Activated CD8-positive, alpha-beta memory T cell treated with anti-CD3 and anti-CD28 coated beads, Interleukin-2, amount 50 U/mL, for 4 hours (primary cell): ENCODE measurements at places on chromosomes 7 and 10.

- DNase-seq: no peak
These were observed 104.6 kb downstream of the CALN1 start for GRCh38 chr7:72307566-72307965.

DNA sequence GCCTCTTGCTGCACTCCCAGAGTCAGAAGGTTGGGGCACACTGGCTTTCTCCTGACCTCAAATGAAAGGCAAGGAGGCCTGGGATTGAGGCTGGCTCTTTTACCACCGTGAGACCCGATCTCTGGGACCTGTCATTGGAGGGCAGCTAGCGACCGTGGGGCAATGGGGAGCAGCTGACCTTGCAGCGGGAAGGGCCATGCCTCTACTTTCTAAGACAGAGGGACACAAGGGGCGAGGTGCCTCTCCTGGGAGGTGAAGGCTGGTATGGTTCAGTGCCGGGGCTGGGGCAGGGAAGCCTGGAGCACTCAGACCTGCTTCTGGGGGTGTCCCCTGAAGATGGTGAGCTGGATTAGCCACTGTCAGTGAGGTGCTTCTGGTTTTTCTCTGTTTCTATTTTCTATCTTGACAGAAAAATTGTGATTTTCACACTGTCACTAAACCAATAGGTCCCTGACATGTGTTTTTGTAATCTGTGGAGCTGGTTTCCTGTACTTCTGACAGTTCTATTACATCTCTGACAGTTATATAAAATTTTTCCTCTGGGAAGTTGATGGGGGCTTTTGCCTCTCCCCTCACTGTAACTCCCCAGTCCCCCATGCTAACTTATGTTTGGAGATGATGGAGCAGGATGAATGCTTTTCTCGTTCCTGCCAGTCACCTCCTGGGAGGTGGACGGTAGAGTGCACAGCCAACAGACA lies 340.8 kb downstream of the RPS24 start:
- no peak for DNase-seq

DNA sequence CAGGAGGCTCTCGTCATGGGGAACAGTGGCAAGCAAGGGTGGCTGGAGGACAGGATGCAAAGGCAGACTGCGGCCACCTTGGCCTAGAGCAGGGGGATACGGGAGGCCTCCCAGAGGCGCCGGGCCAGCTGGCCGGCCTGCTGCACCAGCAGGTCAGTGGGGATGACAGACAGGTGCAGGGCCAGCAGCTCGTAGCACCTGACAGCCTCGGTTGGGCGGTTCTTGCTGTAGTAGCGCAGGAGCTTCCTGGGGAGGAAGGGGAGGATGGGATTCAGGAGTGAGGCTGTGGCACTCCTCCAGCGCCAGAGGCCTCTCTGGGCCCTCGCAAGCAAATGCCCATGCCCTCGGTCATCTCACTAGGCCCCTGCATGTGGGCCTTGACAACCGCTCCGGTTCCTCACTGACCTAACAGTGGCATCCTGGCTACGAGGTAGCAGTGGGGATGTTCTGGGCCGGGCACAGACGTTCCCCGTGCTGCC lies 2.5 kb upstream of the PYROXD2 start:
- no peak for DNase-seq

DNA sequence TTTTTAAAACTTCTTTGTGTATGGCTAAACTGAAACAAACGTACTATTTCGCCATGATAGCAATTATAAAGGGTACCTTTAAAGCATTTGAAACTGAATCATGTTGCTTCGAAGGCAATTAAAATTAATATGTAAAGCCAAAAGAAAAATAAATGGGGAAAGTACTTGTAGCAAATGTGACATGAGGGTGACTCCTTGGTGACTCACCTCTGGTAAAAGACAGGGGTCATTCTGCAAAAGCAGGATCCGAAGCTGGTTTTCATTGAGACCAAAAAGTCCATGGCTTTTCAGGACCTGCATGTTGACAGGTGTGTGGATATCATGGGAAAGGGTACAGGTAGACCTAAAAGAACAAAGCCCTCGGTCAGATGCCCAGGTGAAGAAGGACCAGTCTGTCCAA lies 1.5 kb downstream of the ZC3HAV1L start:
- DNase-seq: no peak

GRCh38 chr10:9743639-9744038 lies 1274.0 kb upstream of the CELF2 start:
- DNase-seq: no peak

DNA sequence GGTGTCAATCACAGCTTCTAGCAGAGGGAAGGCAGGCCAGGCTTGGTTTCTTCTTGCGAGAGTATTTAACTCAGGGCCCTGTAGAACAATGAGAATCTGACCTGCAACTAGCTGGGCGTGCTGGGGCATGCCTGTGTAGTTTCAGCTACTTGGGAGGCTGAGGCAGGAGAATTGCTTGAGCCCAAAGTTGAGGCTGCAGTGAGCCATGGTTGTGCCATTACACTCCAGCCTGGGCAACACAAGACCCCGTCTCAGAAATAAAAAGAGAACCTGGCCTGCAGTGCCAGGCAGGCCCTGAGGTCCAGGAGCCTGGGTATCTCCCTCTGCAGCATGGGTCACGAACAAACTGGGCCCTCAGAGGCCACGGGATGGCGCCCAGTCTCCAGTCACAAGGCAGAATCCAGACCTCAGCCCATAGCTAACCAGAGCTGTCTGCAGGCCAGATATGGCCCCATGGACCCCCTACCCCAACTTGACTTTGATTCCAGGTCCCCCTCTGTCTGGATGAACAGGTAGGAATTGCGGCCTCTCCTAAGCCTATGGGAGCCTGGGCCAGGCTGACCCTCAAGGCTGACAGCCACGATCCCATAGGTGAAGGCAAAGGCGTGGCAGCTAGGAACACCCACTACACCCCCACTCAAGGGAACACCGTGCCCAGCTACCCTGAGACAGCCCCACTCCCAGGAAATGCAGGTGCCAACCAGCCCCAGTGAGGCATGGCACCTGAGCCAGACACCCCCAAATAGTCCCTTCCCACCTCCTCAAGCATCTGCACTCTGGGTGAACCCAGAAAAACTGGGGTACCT lies 102.7 kb upstream of the TNRC18 start:
- peak; percentile 34 for DNase-seq

- no peak for DNase-seq
These were observed 570.2 kb downstream of the PARD3 start for GRCh38 chr10:34244756-34245484.

GRCh38 chr10:120456626-120457430 lies at the start of gene PLPP4:
PLPP4 (plus strand) TSS chr10:120457227; CDS start chr10:120457306, 79 bp downstream.
- no peak for DNase-seq

- no peak for DNase-seq
These were observed 68.9 kb upstream of the FRMD4A start for GRCh38 chr10:14399641-14400040.
